ENCODE measurements at places on chromosomes 5 and 9.

GRCh38 chr9:84079994-84080393 is 99.4 kb downstream of the RMI1 start:
- no peak for DNase-seq

DNA sequence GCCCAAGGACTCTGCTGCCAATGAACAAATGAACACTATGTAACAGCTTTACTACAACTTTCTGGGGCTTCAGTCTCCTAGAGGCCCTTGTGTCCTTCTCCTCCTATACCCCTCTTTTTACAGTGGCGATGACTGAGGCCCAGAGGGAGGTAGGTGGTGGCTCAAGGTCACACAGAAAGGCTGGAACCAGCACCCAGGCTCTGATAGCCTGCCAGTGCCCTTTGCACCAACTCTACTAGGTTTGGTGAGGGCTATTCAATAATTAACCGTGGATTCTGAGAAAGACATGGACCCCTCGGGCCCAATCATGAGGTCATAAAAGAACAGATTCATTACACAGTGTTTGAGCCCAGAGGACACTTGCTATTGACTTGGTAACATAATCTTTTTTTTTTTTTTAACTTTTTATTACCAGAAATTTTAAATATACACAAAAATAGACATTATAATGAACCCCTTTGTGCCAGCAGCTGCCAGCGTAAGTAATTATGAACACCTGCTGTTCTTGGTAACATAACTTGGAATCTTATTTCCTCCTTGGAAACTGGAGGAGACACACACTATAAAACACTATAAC is 6.1 kb upstream of the ALDH1B1 start:
- DNase-seq: no peak

- DNase-seq: no peak
Observed at GRCh38 chr9:79026316-79026715, 545.4 kb upstream of the TLE4 start.

GRCh38 chr9:86039991-86040860 is 59.1 kb downstream of the GOLM1 start:
- DNase-seq: no peak

DNA sequence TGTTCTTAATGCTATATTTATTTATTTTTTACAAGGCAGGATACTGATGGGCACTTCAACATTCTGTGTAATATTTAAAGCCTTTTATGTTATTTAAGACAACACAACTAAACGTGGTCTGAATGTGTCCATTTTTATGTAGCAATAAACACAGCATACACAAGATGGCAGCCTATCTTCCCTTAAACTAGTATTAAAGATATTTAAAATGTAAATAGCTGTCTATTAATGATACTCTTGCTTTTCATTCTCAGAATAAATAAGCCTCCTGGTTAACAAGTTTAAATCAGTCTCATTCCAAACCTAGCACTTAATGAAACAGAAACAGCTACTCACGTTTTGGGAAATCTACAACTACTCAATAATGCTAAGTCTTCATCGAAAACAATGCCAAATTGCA is 315.7 kb downstream of the MCTP1 start:
- DNase-seq: no peak

GRCh38 chr5:3197304-3198073 is 398.1 kb upstream of the IRX1 start:
- no peak for DNase-seq

- no peak for DNase-seq
Observed at GRCh38 chr5:122921826-122922225, 76.4 kb downstream of the SNX24 start.

DNA sequence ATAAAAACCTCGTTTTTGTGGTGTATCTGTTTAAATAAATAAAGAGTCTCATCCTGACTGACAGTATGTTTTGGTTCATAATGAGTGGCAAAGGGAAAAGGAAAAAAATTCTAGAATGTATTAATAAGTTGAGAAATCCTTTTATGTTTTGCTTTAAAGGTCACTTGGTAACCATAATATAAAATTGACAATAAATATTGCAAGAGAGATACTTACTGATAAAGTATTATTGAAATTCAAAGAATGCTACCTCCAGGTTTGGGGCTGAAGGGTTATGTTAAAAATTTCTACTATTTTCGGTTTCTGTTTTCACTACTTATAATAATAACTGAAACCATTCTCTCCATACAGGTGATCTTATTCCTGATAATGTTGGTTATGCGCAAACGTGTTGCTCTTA is 85.4 kb upstream of the FSD1L start:
- no peak for DNase-seq

DNA sequence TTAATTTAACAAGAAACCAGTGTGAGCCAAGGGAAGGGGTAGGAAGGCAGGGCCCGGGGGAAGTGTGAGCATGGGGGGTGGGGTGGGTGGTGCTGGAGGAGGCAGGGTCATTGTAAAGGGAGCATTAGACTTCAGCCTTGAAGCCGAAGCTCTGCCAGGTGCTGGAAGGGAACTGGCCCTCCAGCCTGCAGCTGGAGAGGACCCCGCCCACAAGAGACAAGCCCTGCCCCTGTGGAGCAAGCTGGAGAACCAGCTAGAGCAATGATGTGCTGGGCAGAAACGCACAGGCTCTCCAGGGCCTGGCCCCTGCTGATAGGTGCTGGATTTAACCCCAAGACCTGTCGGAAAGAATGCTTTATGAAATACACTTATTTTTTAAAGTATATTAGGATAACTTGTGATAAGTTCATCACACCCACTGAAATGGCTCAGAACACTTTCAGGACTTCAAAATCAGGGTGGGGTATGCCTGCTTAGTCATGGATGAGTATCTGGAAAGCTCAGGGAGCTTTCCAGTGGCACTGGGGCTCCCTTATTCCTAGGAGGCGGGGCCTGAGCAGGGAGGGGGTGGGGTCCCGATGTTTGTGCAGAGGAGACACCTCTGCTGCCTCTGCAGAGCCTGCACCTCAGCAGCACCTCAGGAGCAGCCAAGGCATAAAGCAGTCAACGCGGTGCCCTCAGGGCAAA is 27.1 kb downstream of the UBE2QL1 start:
- no peak for DNase-seq

GRCh38 chr9:72294936-72295335 is 70.1 kb downstream of the ZFAND5 start:
- no peak for DNase-seq

DNA sequence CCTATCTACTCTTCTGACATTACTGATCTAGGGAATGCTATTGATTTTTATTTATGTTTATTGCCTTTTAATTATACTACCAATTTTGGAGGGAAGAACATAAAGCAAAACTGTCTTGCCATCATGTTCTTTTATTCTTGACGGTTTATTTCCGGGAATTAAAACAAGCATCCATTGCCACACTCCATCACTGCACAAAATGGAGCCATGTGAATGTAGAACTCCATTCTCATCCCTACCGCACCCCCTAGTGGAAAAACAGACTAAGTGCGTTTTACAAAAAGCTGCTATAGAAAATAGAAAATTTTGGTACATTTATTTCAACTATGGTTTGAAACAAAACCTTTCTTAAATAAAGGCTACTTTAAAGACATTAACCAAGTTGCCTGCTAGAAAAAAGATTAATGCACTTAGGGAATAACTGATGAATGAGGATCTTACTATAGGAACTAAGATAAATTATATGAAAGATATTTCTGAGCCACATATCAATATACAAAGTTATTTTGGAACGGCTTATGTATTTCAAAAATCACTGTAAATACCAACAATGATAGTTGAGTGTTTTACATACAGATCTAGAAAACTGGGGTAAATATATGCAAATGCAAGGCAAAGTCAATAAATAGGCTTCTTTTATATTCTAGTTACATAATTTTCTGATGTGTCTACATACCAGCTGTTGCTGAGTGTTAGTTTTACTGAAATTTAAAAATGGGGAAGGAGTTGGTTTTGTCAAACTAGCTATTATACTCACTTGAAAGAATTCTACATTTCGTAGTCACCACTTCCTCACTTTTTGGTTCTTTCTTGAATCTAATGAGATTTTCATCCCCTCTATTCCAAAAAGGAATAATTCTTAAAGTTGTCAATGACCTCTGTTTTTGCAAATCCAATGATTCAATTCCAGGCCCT is 26.5 kb downstream of the OXCT1 start:
- DNase-seq: no peak

DNA sequence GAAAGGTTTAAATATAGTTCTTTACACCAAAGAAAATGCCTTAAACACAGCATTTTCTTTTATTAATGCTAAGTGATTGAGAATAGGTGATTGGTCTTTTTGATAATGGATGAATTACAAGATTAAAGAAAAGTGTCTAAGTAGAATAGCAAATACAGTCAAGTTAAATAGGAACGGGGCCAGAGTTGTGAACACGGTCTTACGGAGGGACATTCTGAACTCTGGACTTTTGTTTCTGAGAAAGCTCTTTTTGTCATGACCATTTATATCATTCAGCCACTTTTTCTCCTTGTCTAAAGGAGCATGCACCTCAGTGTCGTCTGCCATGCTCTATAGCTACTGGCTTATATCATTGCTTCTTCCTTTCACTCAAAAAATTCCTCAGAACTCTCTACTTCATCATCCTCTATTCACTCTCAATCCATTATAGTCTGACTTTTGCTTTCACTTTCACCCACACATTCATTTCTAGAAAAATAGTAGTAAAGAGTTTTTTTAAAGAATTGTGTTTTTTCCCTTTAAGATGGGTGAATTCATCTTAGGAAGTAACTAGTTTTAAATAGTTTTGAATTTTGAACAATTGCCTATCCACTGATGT is 263.0 kb upstream of the FBXL7 start:
- no peak for DNase-seq

DNA sequence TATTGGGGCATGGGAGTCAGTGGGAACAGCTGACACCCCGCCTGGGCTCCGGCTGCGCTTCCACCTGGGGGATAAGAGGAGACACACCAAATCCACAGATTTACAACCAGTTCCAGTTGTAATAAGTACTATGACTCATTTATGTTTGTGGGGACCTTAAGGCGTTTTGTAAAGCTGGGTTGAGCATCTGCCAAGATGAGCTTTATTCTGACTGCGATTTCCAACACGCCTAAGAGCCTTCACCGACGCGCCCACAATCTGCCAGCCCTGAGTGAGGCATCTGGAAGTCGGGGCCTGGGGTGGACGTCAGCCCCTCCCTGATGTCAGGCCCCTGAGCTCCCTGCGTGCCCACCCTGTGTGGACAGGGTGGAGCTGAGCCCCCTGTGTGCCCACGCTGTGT is 14.3 kb upstream of the LHX3 start:
- no peak for DNase-seq

DNA sequence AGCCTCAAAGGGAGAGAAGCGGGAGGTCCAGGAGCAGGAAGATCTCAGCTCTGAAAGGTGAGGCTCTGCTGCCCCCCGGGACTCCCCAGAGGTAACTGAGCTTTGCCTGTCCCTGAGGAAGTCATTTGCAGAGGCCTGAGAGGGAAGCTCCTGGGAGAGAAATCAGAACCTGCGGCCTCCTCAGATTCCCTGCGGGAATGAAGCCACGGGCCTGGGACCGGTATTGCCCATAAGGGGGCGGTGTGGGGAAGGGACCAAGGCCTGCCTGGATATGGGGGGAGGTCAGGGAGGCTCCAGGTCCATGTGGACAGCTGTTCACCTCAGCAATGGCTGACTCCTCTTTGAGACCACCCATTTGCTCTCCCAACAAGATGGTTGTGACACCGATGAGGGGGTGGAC is 1.3 kb downstream of the SPATA31E1 start:
- no peak for DNase-seq

GRCh38 chr9:97933297-97933998 is 4.5 kb downstream of the HEMGN start:
- no peak for DNase-seq

DNA sequence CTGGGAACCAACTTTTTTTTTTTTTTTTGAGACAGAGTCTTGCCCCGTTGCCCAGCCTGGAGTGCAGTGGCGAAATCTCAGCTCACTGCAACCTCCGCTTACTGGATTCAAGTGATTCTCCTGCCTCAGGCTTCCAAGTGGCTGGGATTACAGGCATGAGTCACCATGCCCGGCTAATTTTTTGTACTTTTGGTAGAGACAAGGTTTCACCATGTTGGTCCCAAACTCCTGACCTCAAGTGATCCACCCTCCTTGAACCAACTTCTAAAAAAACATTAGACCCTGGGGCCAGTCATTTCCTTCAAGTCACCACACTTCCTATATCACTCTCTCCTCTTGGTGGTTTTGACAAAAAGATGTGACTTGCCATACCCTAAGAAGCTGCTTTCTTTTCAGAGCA is 10.9 kb upstream of the SHROOM1 start:
- no peak for DNase-seq

DNA sequence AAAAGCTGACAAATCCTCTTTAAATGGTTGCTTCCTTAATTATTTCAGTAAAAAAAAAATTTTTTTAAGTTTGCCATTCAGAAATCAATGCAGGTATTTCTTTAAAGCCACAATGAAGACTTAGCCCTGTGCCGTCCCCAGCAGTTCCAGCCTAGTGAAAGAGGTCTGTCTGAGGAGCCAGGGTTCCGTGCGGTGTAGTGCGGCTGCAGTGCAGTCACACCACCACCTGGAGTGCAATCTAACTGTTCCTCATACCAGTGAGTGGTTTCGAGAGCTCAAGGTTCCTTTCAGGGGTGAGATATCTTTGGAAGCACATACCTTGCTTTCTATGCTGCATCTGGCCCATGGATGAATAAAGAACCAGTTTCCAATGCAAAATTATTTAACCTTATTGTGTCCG is 87.5 kb downstream of the FANCC start:
- no peak for DNase-seq

DNA sequence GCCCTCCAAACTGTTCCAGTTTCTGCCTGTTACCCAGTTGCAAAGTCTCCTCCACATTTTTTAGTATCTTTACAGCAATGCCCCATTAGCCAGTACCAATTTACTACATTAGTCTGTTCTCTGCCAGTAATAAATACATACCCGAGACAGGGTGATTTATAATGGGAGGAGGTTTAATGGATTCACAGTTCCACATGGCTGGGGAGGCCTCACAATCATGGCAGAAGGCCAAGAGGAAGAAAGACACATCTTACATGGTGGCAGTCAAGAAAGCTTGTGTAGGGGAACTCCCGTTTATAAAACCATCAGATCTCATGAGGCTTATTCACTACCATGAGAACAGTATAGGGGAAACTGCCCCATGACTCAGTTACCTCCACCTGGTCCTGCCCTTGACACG is 600.7 kb upstream of the CDH6 start:
- DNase-seq: no peak

- no peak for DNase-seq
Observed at GRCh38 chr5:90168399-90168798, 241.2 kb downstream of the CETN3 start.

GRCh38 chr5:136249678-136250266 is 56.8 kb upstream of the SMIM32 start:
- DNase-seq: no peak

GRCh38 chr5:175772747-175773533 is 98.4 kb upstream of the CPLX2 start:
- no peak for DNase-seq

DNA sequence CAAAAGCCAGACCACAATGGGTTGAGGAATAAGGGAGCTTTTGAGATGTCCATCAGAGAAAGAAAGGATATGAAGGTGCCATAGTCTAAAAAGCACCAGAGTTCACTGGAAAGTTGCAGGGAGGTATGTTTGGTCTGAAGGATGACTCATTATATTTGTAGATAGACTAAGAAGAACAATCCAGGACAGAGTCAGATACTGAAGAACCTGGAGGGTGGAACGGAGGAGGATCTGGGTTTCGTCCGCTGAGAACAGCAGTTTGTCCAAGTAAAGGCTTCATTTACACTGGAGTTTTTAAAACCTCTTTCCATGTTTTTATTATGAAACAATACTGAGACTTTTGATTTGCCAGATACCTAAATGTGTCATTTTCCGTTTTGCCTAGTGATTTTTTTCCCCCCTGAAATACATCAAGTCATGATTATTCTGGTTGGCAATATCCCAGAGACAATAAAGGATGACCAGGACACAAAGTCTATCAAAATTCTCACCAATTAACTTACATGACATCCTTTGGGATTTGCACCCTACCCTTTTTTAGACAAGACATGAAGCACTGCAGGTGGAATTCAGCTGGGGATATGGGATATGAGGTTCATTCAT is 219.9 kb downstream of the MLLT3 start:
- DNase-seq: no peak
